ENCODE measurements at places on chromosomes 12 and 14. TPM values are rescaled to one million over a fixed set of nuclear protein-coding genes. Genes with fewer than 3 reads are reported as not detected.

- DNase-seq, result no peak
Measured at GRCh38 chr12:68587448-68587873, 23.2 kb upstream of the RAP1B start.

DNA sequence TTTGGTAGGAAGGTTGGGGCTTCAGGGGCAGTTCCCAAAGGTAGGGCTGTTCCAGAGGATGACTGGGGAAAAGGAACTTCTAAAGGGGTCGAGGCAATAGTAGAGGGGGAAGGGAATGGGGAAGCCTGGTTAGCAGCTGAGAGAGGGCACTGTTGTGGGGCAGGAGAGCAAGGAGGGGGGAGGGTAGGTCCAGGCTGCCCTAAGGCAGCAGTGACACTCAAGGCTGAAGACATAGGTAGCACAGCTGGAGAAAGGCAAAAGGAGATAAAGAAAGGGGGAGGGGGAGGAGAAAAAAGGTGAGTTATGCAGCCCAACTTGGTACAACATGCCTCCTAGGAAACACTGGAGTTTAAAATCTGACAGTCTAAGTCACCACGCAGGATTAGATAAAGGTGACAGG is 3.9 kb downstream of the NACA start:
- DNase-seq, result no peak

DNA sequence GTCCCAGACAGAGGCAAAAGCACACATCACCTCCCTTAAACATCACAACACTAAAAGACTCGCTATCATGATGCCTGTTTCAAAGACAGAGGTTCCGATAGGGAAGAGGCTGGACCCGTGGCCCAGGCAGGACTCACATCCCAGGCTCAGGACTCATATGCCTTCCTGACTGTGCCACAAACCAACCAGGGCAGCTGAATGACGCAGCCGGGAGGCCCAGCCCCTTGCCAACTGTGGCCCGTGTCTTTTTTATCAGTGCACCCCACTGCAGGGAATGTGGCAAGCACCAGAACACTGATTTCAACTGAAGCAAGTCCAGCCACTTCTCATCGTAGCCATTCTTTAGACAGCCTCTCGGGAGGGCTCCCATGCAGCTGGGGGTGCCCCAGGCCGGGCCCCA is 132.3 kb downstream of the KSR2 start:
- no peak for DNase-seq

GRCh38 chr14:39264558-39264957 is 30.8 kb downstream of the MIA2 start:
- no peak for DNase-seq

GRCh38 chr12:114666746-114667668 is 17.0 kb downstream of the TBX3 start:
- DNase-seq, result no peak

DNA sequence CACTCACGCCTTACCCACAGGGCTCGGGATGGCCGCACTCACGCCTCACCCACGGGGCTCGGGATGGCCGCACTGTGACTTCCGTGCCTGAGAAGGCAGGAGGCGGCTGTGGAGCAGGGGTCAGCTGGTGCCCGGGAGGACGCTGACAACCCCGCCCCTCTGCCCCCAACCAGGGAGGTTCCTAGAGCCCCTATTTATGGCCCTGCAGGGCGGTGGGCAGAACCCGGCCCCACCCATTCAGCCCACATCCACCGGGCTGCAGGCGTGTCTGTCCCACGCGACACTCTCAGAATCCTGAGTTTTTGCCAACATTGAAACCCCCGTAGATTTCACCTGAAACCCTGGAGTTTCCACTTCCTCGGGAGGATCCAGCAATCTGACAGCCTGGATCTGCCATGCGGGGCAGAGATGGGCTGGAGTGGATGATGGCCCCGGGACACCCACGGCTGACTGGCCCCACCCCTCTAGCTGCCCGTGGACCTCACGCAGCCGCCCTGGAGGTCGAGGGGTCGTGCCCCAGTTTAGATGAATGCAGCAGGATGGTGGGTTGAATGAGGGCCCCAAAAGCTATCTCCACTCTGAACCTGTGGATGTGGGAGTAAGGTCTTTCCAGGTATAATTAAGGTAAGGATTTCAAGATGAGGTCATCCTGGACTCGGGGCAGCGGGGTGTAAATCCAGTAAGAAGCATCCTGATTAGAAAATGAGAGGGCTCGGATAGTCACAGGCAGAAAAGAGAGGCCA is 20.4 kb downstream of the GALNT9 start:
- DNase-seq, result no peak

GRCh38 chr14:19878029-19878642 is 3.2 kb downstream of the OR4K2 start:
- DNase-seq, result no peak

GRCh38 chr12:3285570-3285969 is 205.4 kb upstream of the PRMT8 start:
- DNase-seq, result no peak

GRCh38 chr14:88269806-88270420 is 53.2 kb downstream of the KCNK10 start:
- no peak for DNase-seq

- DNase-seq, result no peak
Measured at GRCh38 chr14:39140170-39140569, 26.0 kb downstream of the GEMIN2 start.

DNA sequence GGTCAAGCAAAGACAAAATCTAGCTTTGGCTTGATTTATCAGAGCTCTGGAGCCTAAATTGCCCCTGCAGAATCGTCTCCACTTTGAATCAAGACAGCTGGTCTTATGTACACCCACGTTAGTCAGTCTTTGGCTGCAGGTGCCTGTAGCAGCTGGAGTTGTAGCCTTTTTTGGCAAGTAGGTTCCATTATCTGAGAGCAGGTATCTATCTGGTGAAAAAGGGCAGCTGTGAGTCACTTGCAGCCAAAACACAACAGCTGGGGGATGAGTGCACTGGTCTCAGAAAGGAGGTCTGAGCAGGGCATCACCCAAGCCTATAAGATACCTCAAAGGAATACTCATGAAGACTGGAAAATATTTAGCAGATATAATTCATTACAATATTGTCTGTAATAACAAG is 43.6 kb upstream of the KCNH5 start:
- DNase-seq, result no peak

GRCh38 chr12:93582351-93582750 is 9.9 kb downstream of the SOCS2 start:
- DNase-seq, result no peak

DNA sequence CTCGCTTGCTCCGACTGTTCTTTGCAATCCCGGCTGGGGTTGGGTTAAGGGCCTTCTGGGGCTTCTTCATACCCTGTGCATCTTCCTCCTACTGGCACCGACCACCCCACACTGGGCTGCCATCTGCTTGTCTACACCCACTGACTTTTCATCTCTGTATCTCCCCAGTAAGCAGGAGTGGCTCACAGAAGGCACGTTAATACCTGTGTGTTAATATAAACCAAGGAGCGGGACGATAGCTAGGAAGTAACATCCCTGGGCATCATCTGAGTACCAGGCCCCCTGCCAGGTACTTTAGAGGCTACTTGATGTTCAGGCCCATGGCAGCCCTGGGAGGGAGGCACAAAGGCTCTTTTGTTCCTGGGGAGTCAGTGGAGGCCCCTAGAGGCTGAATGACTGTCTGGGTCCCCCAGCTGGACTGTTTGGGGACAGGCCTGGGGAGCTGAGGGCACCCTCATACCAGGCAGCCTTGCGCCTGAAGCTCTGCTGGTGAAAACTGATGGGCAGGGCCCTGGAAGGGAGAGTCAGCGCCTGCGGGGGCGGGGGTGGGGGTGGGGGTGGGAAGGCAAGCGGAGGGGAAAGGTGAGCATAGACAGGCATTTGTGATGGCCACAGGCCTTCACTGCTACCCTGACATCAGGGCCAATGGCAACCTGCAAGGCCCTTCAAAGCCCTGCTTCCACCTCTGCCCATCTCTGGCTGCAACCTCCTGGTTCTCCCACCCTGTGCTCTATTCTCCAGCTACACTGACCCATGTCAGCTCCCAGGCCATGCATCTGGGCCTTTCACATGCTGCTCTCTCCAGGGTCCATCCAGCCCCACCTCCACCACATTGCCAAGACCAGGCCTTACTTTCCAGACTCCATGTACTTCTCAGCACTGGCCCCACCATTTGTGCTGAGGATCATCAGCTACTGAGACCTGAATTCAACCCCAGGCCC is 34.2 kb upstream of the DEGS2 start:
- DNase-seq, result no peak

DNA sequence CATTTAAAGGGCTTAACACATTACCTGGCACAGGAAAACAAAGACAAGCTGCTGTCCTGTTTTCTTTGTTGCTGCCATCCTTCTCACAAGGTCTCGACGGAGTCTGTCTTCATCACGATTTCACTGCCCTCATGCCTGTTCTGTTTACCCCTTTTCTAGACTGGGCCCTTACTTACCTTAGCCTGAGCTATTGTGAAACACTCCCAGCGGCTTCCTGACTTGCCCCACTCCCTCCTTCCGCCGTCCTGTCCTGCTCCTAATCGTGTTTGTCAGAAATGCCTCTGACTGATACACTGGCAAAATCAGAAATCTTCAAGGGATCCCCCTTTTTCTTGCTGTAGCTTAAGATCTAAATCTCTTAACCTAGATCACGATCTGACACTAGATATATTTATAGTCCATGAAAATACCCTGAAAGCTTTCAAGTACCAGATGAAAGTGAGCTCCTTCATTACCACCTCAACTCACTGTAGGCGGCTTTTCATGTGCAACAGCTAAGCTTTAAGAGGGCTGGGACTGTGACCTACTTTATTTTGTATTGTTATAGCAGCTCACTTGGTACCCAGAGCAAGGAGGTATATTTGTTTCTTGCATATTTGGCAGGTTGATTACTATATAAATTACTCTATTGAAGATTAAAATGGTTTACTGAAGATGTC is 32.1 kb downstream of the TECPR2 start:
- no peak for DNase-seq

DNA sequence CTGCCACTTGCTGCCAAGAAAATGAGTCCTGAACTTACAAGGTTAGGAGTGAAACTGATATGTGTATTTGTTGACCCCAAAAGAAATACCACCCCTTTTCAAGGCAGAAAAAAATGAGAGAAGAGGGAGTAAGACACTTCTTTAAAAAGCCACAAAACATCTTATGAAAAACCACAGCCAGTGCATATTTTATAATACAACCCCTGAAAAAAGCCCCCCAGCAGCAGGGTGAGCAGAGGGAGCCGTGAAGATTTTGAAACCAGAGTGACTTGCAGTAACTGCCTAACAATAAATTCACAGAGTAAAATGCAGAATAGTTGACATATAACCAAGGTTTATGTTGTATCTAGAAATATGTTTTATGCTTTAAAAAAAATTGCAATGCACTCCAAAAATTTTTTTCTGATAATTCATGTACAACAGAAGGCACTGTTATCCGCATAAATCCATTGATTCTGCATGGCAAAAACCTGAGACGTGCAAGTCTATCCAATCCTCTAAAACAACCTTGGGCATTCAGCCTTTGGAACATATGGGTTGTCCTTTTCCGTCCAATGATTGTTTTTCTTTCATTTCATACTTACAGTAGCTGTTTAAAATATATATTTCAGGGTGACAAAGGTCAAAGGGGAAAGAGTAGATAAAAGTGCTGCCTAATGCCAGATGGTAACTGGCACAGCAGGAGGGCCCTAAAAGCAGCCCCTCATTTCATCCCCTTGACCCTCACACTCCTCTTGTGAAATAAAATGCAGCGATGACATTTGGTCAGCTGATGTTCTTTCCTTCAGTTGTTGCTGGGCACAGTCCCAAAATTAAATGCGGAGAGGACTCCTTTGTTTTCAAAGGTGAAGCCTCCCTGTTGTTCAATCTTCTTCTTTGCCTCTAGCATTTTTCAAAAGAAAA is 65.3 kb downstream of the IPO8 start:
- no peak for DNase-seq

DNA sequence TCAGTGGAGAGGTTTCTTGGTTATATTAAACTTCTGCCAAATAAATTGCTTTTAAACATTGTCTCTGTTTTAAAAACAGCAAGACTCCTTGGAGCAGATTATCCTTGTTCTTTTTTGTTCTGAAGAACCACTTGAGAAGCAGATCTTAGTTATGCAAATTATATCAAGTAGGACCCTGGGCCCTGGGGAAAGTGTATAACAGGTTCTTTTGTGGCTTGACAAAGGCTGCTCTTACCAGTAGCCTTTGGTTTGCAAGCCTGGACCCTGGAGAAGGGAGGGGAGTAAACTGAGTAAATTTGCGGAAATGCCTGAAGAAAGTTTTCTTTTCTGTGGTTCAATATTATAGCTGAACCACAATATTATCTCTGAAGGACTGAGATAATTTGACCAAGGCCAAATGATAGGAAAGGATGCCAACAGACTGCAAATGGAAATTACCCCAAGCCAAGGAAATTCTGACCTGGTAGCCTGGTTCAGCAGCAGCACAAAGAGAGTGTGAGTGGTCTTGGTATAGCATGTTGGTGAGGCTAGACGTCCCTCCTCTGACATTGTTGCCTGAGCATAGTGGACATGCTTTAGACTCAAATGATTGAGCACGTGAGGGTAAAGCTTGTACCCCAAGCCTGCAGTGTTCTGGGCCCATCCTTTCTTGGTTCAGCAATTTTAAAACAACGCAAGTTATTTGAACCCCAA is 30.4 kb upstream of the SIX1 start:
- no peak for DNase-seq

DNA sequence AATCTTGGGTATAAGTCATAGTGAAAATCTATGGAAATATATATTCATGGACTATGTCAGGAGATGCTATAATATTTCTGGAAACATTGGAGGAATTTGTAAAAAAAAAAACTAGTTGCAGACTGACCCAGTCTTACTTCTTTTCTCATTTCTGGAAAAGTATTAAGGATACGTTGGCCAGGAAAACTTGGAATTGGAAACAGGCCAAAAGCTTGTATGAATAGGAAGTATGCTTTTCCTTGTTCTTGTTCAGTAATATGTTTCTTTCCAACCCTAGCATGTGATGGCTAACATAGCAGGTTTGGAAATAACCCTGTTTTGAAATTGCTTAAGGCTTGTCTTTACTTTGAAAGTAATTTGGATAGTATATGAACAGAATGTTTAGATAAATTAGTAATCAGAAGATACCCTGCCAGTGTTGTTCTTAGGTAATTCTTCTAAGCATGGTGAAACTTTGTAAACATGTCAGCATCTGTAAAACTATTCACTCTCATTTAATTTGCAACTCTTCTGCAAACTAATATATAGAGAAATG is 316.2 kb downstream of the NPAS3 start:
- DNase-seq, result no peak

- DNase-seq, result no peak
Measured at GRCh38 chr12:39813776-39814175, 194.2 kb upstream of the ABCD2 start.

GRCh38 chr12:26510354-26510674 is 314.9 kb downstream of the SSPN start:
- no peak for DNase-seq

- no peak for DNase-seq
Measured at GRCh38 chr12:114414031-114414865, 8.3 kb upstream of the TBX5 start.

GRCh38 chr12:67534046-67534445 is 114.5 kb upstream of the DYRK2 start:
- DNase-seq, result no peak

- no peak for DNase-seq
Measured at GRCh38 chr12:697481-697880, 34.2 kb upstream of the NINJ2 start.

Gene DAO
- not detected for total RNA-seq

Gene CIDEB
- total RNA-seq, result not detected

Gene CFAP54
- 0.78 TPM for total RNA-seq

Gene MAP3K9
- 7.4 TPM for total RNA-seq

Gene LRP1
- total RNA-seq, result 37.1 TPM

Gene TAS2R19
- 1.8 TPM for total RNA-seq

Gene KRT79
- total RNA-seq, result not detected

Gene ARHGEF25
- total RNA-seq, result 22.3 TPM

Gene SPRYD4
- 3.6 TPM for total RNA-seq

Gene YLPM1
- 50.2 TPM for total RNA-seq

Gene KCNMB4
- 22.4 TPM for total RNA-seq

Gene FAR2
- total RNA-seq, result 0.42 TPM

All from cardiac muscle cell (in vitro differentiated cells and primary cell).